Stimulated activated CD4-positive, alpha-beta T cell treated with anti-CD3 and anti-CD28 coated beads, TNF-alpha, amount 100 ng/mL, for 1 hour (primary cell): ENCODE measurements at places on chromosomes 5 and 9.

GRCh38 chr5:82754759-82755158 is 322.4 kb downstream of the TMEM167A start:
- DNase-seq: no peak

DNA sequence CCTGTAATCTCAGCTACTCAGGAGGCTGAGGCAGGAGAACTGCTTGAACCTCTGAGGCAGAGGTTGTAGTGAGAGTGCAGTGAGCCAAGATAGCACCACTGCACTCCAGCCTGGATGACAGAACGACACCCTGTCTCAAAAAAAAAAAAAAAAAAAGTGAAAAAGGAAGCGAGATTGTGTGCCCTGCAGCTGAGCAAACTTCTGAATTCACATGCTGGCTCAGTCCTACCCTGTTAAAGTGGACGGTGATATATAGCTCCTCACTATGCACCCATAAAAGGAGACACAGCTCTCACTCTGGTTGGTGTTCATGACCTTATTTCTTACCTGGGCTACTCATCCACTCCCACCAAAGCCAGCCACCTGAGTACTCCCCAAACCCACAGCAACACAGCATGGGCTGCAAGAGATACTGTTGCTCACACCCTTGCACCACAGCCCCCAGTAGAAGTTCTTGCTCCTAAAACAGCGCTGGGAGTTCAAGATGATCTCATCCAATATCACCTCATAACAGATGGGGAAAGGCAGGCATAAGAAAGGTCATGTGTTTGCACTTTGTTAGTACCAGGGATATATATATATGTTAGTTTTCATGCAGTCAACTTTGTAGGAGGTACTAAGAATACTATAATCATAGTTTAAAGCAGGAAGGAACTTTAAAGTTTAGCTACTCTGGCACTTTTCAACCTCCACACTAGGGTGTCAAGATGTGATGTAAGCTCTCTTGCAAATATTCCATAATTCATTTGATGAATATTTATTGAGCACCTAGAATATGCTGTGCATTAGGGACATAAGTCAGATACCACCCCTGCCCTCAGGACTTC is 4.0 kb downstream of the TTLL11 start:
- no peak for DNase-seq

GRCh38 chr9:95130484-95130883 is 187.0 kb downstream of the FANCC start:
- DNase-seq: no peak

GRCh38 chr5:160851451-160851850 is 560 bp downstream of the ATP10B start:
- no peak for DNase-seq

- DNase-seq: no peak
Measured at GRCh38 chr9:17613758-17614157, 34.9 kb downstream of the SH3GL2 start.
